ENCODE measurements at places on chromosomes 12 and 14.

DNA sequence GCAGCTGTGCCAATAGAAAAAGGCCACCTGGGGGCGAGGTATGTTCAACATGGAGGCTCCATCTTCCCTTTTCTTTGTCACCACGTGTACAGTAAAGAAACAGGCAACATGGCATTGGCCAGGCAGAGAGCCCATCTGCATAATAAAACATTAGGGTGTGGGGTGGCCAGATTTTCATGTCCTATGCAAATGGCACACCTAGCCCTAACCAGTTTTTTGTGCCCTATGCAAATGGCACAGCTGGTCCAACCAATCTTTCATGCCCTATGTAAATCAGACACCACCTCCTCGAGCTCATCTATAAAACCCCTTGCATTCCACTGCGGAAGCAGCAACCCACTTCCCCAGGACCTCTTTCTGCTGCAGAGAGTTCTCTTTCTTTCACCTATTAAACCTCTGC, 149.1 kb upstream of the RGS6 start:
- no peak for DNase-seq

DNA sequence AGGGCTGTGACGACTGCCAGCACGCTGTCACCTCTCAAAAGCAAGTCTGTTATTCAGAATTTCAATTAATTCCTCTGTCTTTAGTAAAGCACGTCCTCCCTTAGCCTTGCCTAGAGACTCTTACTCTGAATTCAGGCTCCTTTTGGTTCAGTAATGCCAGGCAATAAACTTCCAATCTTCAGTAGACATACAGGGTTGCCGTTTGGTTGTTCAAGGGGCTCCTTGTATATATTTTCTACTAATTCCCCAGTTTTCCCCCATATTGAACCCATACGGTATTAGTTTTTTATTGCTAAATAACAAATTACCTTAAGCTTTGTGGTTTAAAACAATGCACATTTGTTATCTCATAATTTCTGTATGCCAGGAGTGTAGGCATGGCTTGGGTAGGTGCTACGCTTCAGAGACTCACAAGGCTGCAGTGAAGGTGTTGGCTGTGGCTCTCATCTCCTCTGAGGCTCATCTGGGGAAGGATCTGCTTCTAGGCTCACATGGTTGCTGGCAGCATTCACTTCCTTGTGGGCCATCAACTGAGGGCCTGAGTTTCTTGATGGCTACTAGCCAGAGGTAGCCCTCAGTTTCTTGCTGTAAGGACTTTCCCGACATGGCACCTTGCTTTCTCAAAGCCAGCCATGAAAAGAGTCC, 7.3 kb upstream of the CLECL1 start:
- no peak for DNase-seq

DNA sequence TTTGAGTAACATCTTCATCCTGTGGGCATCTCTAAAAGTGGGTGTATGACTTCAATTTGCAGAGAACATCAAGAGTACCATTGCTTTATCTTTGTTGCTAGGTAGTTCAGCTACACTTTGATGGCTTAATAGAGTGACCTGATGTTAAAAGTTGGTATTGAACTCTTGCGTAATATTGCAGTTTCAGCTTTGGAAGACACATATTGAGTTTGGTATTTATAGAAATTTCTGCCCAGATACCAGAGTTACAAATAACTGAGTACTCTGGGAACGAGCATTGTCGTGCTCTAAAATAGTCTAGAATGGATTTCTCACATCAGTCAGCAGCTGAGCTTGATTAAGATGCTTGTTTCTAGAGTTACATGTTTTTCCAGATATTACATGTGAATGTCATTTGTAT, 24.8 kb upstream of the AKAP5 start:
- no peak for DNase-seq

GRCh38 chr14:53954551-53955228, 1.9 kb downstream of the BMP4 start:
- no peak for DNase-seq

GRCh38 chr12:95548056-95548538, 3.2 kb downstream of the USP44 start:
- no peak for DNase-seq

- no peak for DNase-seq
Observed at GRCh38 chr12:60066655-60067054, 470.8 kb downstream of the SLC16A7 start.

DNA sequence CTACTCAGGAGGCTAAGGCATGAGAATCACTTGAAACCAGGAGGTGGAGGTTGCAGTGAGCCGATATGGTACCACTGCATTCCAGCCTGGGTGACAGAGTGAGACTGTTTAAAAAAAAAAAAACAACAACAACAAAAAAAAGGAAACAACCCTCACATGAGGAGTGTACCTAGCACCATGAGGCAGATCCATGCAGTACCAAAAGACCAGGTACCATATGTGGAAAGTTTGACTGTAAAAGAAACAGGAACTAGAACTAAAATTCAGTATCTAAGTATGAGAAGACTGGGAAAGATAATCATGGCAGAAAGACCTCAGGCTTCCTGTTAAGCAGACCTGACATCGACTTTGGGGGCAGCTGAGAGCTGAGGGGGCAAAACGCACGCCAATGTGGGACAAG, 55.1 kb downstream of the TRAFD1 start:
- no peak for DNase-seq

DNA sequence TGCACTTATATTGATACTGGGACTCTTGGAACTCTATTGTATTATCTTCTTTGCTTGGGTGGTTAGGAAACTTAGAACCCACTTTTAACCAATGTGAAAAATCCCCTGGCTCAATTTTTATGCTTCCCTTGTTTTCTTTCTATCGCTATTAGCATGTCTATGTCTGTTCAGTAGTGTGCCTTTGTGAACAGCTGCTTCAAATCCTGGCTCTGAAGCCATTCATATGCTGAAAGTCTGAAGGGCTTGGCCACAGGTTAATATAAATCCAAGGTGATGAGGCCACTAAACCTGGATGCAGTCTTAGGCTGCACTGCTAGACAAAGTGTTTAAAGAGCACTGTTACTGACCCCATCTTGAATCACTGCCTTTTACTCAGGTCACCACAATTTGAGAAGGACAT, 94.9 kb upstream of the RIC8B start:
- DNase-seq = no peak
